Stimulated activated CD4-positive, alpha-beta T cell treated with anti-CD3 and anti-CD28 coated beads, Interleukin-1b, Interleukin-23, amount 100 ng/mL, for 1 hour (primary cell): ENCODE measurements at places on chromosomes 12 and 14.

DNA sequence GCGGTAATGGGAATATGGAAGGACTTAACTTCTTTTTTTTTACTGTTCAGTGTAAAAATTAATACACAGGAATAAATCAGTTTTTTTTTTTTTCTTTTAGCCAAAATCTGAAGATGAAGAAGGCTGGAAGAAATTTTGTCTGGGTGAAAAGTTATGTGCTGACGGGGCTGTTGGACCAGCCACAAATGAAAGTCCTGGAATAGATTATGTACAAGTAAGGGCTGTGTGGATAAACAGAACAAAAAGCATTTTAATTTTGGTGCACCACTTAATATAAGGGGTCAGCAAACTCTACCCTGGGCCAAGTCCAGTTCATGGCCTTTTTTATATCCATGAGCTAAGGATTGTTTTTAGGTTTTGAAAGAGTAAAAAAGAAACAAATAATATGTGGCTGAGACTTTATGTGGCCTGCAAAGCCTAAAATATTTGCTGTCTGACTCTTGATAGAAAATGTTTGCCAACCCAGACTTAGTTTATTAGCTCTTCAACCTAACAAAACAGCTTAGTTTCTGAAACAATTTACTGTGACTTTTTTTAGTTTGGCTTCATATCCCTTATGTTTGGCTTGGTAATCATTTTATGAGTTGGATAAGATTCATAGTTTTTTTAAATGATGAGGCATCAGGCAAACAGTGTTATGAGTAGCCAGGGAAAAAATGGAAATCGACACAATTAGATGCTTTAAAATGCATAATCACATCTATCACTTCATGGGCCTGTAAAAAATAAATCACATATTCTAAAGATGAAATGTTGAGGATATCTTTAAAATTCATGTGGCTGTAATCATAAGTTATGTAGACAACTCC, 8.4 kb downstream of the GEMIN2 start:
- no peak for DNase-seq

GRCh38 chr14:66117600-66117999, 368.6 kb upstream of the CCDC196 start:
- DNase-seq: no peak

DNA sequence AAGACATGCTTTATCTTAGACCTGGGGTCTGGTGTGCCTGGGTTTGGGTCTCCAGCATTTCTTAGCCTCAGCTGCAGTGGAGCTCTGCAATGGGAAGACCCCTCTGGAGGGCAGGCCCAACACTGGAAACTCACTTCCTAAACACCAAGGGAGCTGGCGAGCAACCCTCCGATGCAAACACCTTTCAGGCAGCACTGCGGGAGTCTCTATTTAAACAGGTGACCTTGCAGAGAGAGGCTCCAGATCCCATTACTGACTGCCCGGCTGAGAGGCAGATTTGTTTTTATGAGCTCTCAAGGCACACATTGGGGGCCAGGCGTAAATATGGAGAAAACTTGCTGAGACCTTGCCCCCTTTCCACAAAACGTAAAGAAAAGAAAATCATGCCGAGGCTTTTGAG, 195.5 kb downstream of the PAX9 start:
- no peak for DNase-seq

GRCh38 chr12:28027328-28027727, 54.8 kb upstream of the PTHLH start:
- DNase-seq: no peak

- no peak for DNase-seq
These were observed 93.0 kb downstream of the SLC41A2 start for GRCh38 chr12:104865080-104865479.

GRCh38 chr12:115953031-115953430, 324.5 kb downstream of the MED13L start:
- DNase-seq: no peak

- no peak for DNase-seq
These were observed 953 bp upstream of the DCAF5 start for GRCh38 chr14:69153873-69154270.
